ENCODE measurements at places on chromosomes 4 and X. TPM values are rescaled to one million over a fixed set of nuclear protein-coding genes. Genes with fewer than 3 reads are reported as not detected.
A peak's percentile ranks its signal among the peaks of the same experiment; 100 is the strongest.

GRCh38 chr4:37717576-37717975, 31.4 kb upstream of the RELL1 start:
- no peak for DNase-seq

DNA sequence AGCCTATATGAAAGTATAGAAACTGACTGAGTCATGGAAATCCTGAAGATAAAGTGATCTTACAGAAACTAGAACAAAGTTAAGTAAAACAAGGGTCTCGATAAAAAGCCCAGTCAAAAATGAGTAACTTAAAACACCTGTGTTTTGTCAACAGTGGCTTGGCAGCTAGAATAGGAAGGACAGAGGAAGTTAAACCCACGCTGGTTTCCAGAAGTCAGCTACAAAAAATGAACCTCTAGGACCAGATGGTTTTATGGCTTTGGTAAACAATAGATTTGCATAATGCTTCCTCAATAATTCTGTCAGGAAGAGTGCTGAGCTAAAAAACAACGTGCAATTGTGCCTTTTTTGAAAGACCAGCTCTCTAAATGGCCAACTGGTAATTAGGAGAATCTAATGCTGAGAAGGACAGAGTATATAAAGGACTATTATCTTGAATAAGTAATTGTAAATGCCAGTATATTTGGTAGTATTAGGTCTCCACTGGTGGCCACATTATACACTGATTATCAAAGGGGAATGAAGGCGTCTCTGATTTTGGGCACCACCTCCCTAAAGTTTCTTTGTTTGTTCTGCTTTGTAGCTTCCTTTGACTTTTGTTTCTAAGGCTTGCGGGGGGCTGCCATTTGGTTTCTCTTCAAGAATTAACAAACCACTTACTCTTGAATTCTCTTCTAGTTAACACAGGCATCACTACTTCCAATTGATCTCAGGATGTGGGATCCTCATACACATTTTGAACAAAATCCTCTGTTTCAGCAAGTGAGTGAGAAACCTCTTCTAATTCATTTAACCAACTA, 72.2 kb upstream of the PPP3CA start:
- DNase-seq = peak; percentile 27

DNA sequence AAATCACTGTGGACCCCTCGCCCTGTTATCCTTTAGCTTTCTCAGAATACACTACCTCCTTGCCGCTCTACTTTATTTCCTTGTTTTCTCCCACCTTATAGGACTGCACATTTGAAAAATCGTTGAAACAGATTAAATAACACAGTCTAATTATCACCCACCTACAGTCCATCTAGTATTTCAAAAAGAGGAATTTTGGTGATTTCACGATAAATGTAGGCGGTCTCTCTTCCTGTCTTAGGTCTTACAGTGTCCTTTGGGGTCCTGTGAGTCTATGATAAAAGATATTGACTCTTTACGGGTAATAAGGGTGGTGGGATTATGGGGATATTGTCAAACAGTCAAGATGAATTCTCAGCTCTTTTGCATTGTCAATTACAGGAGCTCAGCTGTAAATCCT, 2.4 kb upstream of the TBL1X start:
- no peak for DNase-seq

- DNase-seq = no peak
Observed at GRCh38 chr4:38673130-38673978, 9.4 kb downstream of the KLF3 start.

DNA sequence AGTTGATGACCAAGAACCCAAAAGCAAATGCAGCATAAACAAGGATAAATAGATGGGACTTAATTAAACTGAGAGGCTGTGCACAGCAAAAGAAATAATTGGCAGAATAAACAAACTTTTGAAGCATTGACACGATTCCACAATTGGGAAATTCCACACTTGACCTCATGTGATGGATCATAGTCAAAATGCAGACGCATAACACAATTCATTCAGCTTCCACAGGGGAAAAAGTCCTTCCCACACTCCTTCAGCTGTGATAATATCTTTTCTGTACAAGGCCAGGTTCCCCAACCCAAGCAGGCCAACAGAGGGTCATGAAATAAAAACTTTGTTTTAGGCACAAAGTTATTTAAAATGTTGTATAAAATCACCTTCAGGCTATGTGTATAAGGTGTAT, 66.6 kb upstream of the SLIT2 start:
- DNase-seq = no peak

GRCh38 chr4:131316086-131316485, 1833.0 kb upstream of the PCDH10 start:
- no peak for DNase-seq

DNA sequence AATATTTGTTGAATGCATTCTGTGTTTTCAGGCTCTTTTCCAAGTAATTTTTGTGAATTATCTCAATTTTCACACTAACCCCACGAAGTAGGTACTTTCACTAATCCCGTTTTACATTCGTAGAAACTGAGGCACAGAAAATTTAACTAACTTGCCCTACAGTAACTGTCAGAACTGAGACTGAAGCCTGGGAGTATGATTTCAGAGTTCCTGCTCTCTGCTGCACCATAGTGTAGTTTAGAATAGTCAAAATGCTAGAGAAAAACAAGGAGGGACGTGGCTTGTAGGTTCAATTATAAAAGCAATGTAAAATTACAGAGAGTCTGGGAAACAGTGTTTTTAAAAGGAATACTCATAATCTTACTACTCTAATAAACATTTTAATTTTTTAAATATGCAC, 2.2 kb downstream of the CLCN3 start:
- DNase-seq = no peak

GRCh38 chrX:24877854-24878650, 137.7 kb downstream of the ARX start:
- DNase-seq = no peak

DNA sequence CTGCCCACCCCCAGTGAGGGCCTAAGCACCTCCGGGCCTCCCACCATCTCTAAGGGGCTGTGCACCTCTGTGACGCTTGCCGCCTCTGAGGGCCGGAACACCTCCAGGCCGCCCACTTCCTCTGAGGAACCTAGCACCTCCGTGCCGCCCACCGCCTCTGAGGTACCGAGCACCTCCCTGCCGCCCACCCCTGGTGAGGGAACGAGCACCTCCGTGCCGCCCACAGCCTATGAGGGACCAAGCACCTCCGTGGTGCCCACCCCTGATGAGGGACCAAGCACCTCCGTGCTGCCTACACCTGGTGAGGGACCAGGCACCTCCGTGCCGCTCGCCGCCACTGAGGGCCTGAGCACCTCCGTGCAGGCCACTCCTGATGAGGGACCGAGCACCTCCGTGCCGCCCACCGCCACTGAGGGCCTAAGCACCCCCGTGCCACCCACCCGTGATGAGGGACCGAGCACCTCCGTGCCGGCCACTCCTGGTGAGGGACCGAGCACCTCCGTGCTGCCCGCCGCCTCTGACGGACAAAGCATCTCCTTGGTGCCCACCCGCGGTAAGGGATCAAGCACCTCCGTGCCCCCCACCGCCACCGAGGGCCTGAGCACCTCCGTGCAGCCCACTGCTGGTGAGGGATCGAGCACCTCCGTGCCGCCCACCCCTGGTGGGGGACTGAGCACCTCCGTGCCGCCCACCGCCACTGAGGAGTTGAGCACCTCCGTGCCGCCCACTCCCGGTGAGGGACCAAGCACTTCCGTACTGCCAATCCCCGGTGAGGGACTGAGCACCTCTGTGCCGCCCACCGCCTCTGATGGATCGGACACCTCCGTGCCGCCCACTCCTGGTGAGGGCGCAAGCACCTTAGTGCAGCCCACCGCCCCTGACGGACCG, 977 bp downstream of the MAGEE1 start:
- DNase-seq = no peak

DNA sequence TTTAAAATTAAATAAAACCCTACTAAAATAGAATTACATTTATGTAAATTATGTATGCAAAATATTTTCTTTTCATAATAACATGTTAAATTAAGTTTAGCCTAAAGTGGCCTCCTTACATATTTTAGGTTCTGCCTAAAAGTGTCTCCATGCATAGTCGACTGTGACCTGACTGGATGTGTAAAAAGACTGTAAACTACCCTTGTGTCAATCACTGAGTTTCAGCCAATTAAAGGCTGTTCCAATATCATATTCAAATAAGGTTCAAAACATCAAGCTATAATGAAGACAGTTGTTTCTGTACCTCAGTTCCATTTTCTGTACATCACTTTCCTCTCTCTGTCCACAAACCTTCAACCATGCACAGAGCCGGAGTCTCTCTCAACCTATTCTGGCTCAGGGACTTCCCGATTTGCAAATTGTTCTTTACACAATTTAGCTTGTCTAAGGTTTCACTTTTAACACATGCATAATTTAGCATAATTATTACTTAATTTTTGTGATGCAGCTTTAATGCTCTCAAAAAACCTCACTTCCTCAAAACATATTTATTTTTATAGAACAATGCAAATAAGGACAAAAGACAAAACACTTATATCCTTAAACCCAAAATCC, 60.1 kb downstream of the SH3RF1 start:
- DNase-seq = no peak

- DNase-seq = no peak
Observed at GRCh38 chrX:73930300-73930699, 367.3 kb downstream of the CHIC1 start.

STARD8 gene
- 17.4 TPM for polyA plus RNA-seq

FGF5 gene
- 0.03 TPM for polyA plus RNA-seq

TEX11 gene
- polyA plus RNA-seq = 0.17 TPM

SCML1 gene
- polyA plus RNA-seq = 28.8 TPM

HMX1 gene
- polyA plus RNA-seq = not detected

BTC gene
- 7.8 TPM for polyA plus RNA-seq

SUV39H1 gene
- polyA plus RNA-seq = 8.0 TPM
